ENCODE measurements at places on chromosomes 7 and 10. TPM values are rescaled to one million over a fixed set of nuclear protein-coding genes. Genes with fewer than 3 reads are reported as not detected.

OR2F1 gene
- polyA plus RNA-seq, result not detected

ANXA7 gene
- polyA plus RNA-seq, result 129 TPM

CC2D2B gene
- polyA plus RNA-seq, result 0.80 TPM

- DNase-seq, result no peak
These were observed 117.0 kb upstream of the FAM204A start for GRCh38 chr10:118458957-118459641.

GRCh38 chr10:78464856-78465267 lies 431.2 kb downstream of the RPS24 start:
- DNase-seq, result no peak

DNA sequence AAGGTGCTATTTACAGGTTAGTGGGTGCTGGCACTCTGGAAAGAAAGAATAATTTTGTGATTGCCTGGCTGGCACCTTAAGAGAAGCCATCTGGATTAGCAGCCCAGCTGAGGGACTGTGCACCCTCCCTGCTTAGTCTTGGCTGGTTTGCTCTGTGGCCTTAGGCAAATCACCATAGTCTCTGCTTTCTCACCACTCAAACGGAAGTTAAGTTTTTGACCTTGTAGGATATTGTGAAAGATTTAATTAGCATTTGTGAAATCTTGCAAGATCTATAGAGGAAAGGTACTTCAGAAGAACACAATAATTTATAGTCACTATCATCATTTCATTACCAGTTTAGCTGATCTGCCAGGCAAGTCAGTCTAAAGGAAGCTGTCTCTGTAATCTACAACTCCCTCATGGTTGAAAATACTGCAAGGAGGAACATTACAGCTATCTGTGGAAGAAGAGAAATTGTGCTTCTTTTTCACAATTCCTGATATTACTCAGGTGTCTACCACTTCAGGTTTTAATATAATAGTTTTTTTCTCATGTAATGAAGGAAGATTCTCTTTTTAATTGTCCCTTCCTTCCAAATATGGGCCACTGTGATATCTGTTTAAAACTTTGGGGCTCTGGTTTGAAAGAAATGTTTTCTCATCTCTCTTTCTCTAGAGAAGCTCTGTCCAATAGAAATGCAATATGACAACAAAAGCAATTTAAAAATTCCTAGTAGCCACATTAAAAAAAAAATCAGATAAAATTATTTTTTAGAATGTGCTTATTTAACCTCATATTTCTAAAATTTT lies 219.6 kb downstream of the PTEN start:
- DNase-seq, result no peak

DNA sequence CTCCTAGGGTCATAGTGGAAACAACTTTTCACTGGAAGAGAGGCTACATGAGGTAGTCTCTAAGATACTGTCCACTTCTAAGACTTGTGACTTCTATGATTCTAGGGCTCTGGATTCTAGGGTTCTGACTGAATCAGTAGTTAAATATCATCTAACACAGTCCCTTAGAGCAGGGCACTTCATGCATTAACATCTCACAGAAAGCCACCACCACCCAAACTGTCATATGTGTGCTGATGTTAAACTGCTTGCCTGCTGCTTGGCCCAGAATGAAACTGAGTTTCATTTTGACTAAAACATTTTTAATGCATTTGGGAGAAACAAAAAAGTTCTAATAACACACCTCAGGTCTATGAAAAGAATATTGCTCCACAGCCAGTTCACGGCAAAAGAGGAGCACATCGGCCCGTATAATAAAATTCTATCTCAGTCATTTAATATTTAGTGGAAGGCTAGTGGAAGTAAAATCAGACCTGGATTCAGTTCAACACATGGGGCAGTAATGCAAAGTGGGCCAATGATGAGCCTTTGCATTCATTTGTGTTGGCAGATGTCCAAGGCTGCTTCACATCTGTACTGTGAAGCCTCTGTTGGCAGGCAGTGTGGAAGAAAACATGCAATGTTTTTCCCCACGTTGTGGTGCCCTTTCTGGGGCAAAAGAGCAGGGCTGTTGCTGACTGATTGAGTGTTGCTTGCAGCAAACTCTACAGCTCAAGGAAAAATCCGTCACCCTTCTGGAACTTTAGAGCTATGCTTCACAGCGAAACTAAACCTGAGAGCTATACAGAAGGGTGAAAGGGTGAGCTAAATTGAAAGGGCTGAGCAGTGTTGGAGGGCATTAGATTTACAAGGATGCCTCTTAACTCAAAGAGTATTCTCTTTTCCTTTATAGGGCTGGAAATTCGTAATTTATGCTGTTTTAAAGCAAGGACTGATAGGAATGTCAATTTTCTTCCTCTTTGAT lies 33.5 kb upstream of the AUTS2 start:
- peak; percentile 74 for DNase-seq

All from kidney (tissue), 22 donors.